Activated CD4-positive, CD25-positive, alpha-beta regulatory T cell treated with anti-CD3 and anti-CD28 coated beads, Interleukin-2, amount 50 U/mL, for 16 hours (primary cell): ENCODE measurements at places on chromosomes 1 and 21.

GRCh38 chr1:7644961-7645750, 125.9 kb upstream of the VAMP3 start:
- DNase-seq, result no peak

- no peak for DNase-seq
Observed at GRCh38 chr21:41168391-41169257, 664 bp downstream of the BACE2 start.

GRCh38 chr1:11523261-11523660, 44.3 kb downstream of the DISP3 start:
- no peak for DNase-seq

GRCh38 chr1:20732071-20732587, 374 bp downstream of the SH2D5 start:
- peak; percentile 38 for DNase-seq

- DNase-seq, result no peak
Observed at GRCh38 chr1:54850737-54851136, 36.3 kb downstream of the DHCR24 start.

DNA sequence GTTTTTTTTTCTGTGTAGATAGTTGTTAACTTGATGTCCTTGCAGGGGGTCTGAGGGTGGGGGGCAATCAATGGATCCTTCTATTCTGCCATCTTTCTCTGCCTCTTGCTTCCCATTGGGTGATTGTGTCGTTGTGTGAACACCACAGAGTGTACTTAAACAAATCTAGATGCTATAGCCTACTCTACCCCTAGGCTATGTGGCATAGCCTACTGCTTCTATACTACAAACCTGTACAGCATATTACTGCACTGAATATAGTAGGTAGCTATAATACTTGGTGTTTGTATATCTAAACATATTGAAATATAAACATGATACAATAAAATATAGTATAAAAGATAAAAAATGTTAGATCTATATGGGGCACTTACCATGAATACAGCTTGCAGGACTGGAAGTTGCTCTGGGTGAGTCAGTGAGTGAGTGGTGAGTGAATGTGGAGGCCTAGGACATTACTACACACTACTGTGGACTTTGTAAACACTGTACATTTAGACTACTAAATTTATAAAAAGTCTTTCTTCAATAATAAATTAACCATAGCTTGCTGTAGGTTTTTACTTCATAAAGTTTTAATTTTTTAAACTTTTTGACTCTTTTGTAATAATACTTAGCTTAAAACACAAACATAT, 105.4 kb downstream of the CENPF start:
- DNase-seq, result no peak

- DNase-seq, result peak; percentile 19
Observed at GRCh38 chr1:8152731-8153702, 126.9 kb upstream of the ERRFI1 start.

GRCh38 chr1:25944986-25945385, 38.8 kb upstream of the STMN1 start:
- no peak for DNase-seq
